ENCODE measurements at places on chromosomes 5 and 9. TPM values are rescaled to one million over a fixed set of nuclear protein-coding genes. Genes with fewer than 3 reads are reported as not detected.

Gene PPP2R2B
- 1.8 TPM for total RNA-seq

Gene PCDHB10
- total RNA-seq = not detected

Gene GRIN3A
- not detected for total RNA-seq

Gene OR1L1
- not detected for total RNA-seq

Gene ADAMTS6
- total RNA-seq = 2.8 TPM

Gene GRXCR2
- not detected for total RNA-seq

Gene SUSD3
- 85.8 TPM for total RNA-seq

Gene PCDHGB4
- total RNA-seq = not detected

Gene CCDC183
- 1.1 TPM for total RNA-seq

Gene ZNF346
- total RNA-seq = 28.0 TPM

Gene PITX1
- total RNA-seq = not detected

Gene ORM2
- not detected for total RNA-seq

Gene PKN3
- 8.2 TPM for total RNA-seq

DNA sequence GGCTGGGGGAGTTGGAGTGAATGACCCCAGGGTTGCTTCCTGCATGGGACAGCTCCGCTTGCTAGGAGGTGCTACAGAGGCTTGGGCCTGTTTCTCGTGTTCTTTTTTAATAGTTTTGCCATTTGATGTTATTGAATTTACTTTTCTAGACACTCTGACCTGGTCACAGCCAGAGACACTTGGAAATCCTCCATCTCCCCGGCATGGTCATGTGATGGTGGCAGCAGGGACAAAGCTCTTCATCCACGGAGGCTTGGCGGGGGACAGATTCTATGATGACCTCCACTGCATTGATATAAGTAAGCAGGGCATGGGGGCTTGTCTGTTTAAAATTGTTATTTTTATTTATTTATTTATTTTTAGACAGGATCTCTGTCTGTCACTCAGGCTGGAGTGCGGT lies 13.4 kb downstream of the HSPA5 start:
- DNase-seq = no peak

- no peak for DNase-seq
Measured at GRCh38 chr9:78932849-78933627, 636.1 kb downstream of the PSAT1 start.

DNA sequence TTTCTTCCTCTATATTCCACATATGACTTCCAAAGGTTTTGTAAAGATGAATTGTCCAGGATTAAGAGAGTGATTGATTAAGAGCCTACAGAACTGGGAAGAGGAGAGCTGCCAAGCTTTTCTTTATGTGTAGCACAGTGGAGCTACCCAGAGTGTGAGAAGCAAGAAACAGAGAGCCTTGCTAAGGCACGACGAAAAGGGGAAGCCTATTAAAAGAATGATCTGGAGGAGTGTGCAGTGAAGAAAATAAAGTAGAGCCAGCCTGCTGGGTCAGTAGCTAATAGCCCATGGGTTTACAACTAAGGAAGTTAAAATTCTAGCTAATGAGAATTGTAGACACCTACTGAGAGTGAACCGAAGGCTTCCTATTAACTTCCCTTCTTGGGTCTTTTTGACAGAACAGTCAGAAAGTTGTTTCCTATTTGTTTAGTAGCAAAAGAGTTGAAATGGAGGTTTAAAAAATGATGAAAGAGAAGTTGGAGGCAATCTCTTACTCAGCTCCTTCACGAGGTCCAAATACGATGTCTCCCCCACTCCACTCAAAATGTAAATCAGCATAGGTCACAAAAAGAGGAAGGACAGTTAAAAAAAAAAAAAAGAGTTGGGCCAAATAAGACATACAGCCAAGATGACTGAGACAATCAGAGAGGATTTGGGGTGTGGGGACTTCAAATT lies 957 bp upstream of the PRR16 start:
- no peak for DNase-seq

DNA sequence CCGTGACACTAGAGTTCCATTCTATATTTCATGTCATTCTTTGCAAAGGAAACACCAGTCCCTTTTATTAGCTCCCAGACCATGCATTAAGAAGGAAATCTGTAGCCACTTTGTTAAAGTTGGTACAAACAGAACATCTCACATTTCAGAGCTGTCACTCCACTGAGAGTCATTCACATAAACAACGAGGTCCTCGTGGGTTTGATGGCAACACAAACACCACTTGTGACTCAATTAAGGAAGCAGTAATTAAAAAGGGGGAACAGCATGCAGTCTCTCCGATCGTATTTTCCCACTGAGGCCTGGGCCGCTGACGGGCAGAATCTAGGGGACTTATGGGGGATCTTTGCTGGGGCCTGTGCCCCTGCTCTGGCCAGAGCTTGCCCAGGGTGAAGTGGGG lies 94.2 kb upstream of the ZNF618 start:
- DNase-seq = no peak

DNA sequence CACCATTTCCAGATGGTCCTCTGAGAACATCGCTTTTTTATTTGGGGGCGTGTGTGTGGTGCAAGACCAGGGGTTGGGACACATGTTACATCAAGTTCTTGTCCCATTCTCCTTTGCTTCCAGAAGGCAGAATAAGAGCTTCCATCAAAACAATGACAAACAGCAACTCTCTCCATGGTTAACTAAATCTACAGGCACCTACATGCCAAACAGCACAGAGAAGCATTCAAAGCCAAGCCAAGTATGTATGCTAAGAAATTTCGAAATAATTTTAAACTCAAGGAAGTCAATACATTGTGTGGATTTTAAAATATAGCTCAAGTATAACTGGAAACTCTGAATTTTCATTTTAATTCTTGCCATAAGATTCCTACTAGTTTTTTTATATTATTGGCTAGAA lies 105.6 kb downstream of the SEC61B start:
- DNase-seq = no peak

DNA sequence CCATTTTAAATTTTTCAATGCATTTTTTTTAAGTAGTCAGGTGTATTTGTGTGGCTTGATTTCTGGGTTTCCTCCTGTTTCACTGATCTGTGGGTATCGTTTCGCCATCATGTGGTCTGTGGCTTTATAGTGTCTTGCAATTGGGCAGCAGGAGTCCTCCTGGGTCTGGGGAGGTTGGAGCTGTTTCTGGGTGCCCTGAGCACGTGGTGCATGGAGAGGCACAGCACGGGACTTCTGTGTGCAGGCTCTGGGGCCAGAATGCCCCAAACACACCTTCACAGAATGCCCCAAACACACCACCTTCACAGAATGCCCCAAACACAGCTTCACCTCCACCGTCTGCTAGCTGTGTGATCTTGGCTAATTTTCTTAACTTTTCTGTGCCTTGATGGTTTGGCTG lies 82.6 kb upstream of the COL5A1 start:
- no peak for DNase-seq

- DNase-seq = no peak
Measured at GRCh38 chr5:50703367-50703666, 36.9 kb downstream of the PARP8 start.

DNA sequence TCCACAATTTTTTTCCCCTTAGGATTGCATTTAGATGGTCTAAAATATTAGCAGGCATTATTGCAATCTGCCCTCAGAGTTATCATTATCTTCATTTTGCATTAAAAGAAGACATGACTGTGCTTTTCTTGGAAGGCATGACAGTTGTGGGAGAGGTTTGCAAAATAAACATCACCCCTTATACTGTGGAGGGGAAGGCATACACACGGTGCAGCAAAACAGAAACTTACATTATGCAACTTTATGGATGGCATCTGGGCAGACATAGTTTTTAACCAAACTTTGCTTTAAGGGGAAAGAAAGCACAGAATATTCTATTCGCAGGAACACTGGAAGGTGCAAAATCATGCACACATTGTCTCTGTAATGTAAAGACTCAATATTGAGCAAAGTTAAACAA lies 505.8 kb upstream of the ADAMTS16 start:
- DNase-seq = no peak

- no peak for DNase-seq
Measured at GRCh38 chr9:133733421-133733795, 4.7 kb downstream of the SARDH start.

DNA sequence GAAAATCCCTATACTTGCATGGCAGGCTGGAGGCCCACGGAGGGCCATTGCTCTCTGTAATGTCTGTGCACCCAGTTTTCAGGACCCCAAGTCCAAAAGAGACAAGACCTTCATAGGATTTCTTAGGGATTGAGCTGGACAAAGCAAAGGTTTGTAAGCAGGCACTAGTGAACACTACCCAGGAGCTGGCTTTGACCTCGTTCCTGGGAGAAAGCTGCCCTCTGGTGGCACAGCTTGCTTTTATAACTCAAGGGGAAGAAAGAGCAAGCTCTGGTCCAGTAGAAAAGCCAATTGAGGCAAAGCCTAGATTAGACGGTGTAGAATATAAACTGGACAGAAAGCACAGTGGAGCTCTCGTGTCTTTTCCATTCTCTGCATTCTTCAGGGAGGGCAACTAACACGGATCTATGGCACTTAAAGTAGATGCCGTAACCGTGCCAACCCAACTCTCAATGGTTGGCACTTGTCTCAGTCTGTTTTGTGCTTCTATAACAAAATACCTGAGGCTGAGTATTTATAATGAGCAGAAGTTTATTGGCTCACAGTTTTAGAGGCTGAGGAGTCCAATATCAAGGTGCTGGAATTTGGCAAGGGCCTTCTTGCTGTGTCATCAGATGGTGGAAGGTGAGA lies 7.9 kb downstream of the GABRP start:
- DNase-seq = peak; percentile 22

DNA sequence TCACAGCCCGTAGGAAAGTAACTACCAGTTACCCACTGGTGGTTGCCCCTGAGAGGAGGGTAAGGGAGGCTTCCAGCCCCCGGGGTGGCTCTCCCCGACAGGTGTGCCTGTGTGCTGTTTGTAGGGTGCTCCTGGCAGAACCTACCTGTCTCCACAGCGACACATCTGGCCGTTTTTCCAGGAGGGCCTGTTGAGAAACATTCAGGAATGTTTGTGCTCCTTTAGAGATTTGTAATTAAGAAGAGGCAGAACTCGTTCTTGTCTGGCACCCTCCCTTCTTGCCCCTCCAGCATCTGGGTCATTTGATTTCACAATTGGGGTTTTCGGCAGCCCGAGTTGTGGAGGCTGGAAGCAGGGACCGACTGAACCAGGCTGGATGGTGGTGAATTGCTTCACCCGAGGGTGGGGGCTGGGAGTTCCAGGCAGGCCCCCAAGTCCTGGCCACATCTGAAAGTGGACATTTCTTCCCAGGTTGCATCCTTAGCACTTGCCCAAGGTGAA lies 74.2 kb downstream of the WWC1 start:
- no peak for DNase-seq

GRCh38 chr9:93953496-93954433 lies 1.4 kb downstream of the BARX1 start:
- DNase-seq = no peak

GRCh38 chr9:96209407-96210271 lies 92.3 kb downstream of the HSD17B3 start:
- DNase-seq = no peak

GRCh38 chr9:7293091-7293490 lies 506.5 kb downstream of the DMAC1 start:
- no peak for DNase-seq

GRCh38 chr5:118068886-118069285 lies 919.5 kb downstream of the DTWD2 start:
- DNase-seq = no peak

- no peak for DNase-seq
Measured at GRCh38 chr5:33938881-33939280, 2.7 kb downstream of the RXFP3 start.

DNA sequence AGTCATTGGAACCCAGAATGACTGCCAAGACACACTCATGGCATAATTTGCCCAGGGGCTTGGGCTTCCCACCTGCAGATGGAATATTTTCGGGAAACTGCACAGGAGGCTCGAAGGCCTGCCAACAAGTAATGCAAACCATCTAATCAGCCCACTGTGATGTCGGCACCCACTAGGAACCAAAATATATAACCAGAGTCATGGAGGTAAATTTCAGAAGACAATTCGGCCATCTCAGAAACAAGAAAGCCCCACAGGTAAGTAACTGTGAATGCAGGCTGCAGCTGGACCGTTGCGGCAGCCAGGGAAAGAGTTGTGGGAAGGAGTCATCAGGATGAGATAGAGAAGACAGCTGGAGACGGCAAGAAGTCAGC lies 264.4 kb downstream of the SYK start:
- DNase-seq = no peak

- DNase-seq = peak; percentile 31
Measured at GRCh38 chr5:151745071-151745705, 13.2 kb downstream of the ATOX1 start.

- no peak for DNase-seq
Measured at GRCh38 chr9:37266630-37267029, 146.3 kb downstream of the ZCCHC7 start.

- no peak for DNase-seq
Measured at GRCh38 chr5:88262116-88262515, 6.5 kb downstream of the TMEM161B start.

DNA sequence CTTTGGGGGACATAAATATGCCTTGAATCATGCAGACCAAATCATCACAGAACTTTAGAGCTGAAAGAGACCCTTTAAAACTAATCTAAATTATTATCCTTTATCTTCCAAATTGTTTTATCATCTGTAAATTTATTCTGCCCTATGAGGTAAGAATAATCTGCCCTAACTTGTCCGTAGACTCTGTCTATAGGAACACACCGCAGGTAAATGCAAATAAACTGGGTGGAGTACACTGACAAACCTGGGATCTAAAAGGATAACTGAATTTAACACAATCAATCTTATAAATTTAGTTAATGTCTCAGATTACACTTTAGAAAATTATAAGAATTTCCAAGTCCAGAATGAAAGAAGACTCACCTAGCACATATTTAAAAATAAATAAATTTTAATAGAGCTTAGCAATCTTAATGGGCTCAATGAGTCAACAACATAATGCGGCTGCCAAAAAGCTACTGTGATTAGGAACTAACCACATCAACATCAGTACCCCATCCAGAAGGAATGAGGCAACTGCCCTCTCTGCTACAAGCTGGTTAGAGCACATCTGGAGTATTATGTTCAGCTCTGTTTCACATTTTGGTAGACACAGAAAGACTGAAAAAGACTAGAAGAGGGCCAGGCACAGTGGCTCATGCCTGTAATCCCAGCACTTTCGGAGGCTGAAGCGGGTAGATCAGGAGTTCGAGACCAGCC lies 5.6 kb downstream of the MEGF9 start:
- no peak for DNase-seq
